ENCODE measurements at places on chromosomes 4 and X. TPM values are rescaled to one million over a fixed set of nuclear protein-coding genes. Genes with fewer than 3 reads are reported as not detected.

Gene RAB9B
- 0.13 TPM for total RNA-seq

Gene FRG1
- 47.4 TPM for total RNA-seq

Gene ARHGEF38
- not detected for total RNA-seq

Gene CC2D2A
- total RNA-seq, result 31.5 TPM

Gene TMSB15A
- 20.8 TPM for total RNA-seq

DNA sequence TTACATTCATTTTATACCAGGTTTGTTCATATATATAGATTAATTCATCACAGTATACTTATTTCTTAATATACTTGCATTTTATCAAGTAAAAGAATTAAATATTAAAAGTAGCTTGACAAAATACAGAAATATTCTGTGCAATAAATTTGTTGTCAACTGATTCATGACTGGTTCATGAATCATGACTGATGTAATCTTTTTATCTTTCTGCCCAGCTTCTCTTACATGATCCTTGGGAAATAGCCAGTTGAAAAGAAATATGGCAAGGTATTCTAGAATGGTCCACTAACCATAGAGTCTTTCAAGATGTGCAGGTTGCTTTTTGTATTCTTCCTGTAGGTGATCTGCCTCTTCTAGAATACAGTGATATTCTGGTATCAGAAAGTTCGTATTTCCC lies 4.2 kb upstream of the CCNA2 start:
- peak; percentile 59 for DNase-seq

- no peak for DNase-seq
These were observed 222.3 kb upstream of the S100G start for GRCh38 chrX:16427668-16428067.

DNA sequence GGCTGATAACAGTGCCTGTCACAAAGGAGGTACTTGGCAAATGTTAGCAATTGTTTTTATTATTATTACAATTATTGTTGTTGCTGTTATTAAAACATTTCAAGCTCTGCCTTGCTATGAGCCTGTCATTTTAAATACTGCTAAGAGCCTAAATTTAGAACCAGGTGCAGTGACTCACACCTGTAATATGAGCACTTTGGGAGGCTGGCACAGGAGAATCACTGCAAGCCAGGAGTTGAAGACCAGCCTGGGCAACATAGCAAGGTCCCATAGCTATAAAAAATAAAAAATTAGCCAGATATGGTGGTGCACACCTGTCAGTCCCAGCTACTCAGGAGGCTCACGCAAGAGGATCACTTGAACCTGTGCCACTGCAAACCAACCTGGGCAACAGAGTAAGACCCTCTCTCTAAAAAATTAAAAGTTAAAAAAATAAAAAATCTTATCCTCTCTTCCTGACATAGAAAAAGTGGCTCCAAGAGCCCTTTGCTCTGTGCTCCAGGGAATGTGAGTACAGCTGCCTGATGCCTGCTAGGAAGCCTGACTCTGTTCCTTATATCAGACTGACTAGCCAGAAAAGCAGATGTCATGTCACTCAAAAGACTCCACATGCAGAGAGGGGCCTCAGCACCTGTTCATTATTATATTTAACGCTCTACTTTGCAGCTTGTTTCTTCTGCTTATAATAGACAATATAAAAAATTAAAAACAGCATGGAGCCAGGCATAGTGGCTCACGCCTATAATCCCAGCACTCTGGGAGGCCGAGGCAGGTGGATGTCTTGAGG lies 234.0 kb downstream of the OPHN1 start:
- peak; percentile 85 for DNase-seq

- no peak for DNase-seq
These were observed 45.2 kb downstream of the ADD1 start for GRCh38 chr4:2888886-2889285.

GRCh38 chrX:20433388-20433775 lies 166.7 kb upstream of the RPS6KA3 start:
- no peak for DNase-seq

- DNase-seq, result no peak
These were observed 44.9 kb upstream of the NDST4 start for GRCh38 chr4:115158296-115158695.

GRCh38 chrX:112820364-112821268 lies 20.0 kb downstream of the AMOT start:
- no peak for DNase-seq

DNA sequence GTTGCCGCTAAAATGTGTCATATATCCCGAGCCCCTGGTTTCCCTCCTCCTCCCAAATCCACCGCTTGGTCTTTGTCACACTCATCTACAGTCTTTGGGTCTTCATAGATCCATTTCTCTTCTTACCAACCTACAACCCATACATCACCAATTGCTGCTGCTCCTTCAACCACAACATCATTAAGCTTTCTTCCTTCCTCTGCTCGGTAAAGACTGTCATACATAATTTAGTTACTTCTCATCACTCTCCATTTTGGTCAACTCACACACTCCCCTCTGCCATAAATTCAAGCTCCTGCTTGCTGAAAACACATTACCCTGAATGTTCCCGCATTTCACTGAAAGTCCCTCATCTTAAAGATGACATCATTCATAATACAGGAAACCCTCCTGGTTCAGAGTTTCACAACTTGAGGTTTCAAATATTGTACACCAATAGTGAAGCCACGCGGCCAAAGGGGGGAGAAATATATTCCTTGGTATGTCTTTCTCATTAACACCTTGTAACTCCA lies 1.7 kb upstream of the DCTD start:
- DNase-seq, result no peak

GRCh38 chr4:140469791-140470733 lies 28.0 kb downstream of the MGAT4D start:
- DNase-seq, result no peak
